ENCODE measurements at places on chromosomes 7 and 10.

- no peak for DNase-seq
Measured at GRCh38 chr10:95282107-95282506, 8.7 kb downstream of the PDLIM1 start.

- DNase-seq: no peak
Measured at GRCh38 chr7:83798489-83798888, 149.6 kb upstream of the SEMA3E start.

DNA sequence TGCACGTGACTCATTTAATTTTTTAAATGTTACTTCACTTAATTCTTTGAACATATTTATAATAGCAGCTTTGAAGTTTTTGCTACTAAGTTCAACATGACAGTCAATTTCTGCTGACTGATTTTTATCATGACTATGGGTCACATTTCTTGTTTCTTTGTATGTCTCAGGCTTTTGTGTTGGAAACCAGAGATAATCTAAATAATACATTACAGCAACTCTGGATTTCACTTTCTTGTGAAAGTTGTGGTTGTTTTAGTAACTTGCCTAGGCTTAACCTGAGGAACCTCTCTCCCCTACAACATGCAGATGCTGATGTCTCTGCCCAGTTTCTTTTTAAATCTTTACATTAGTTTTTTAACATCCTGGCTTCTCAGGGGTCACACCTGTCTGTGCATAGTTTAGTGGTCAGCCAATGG is 180.8 kb downstream of the CCDC71L start:
- no peak for DNase-seq

- DNase-seq: no peak
Measured at GRCh38 chr10:29731760-29732159, 97.0 kb upstream of the SVIL start.

Measured in GM12892 (cell line).